ENCODE measurements at places on chromosomes 11 and 22. TPM values are rescaled to one million over a fixed set of nuclear protein-coding genes. Genes with fewer than 3 reads are reported as not detected.

DNA sequence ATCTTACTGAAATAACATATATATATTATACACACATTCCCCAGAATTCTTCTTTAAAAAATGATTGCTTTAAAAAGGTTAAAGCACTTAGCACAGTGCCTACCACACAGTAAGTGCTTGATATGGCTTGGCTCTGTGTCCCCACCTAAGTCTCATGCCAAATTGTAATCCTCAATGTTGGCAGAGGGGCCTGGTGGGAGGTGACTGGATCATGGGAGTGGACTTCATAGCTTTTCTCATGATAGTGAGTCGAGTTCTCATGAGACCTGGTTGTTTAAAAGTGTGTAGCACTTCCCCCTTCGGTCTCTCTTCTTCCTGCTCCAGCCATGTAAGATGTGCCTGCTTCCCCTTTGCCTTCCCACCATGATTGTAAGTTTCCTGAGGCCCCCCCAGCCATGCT lies 6.2 kb downstream of the CRYAB start:
- no peaks in the 10 kb centered on the region for H3K4me1 ChIP-seq
- H3K27me3 ChIP-seq = peaks cover 13% of the 10 kb centered on the region
- DNase-seq = no peak
- H3K27ac ChIP-seq = no peak overlapping the region

GRCh38 chr11:117786135-117786870 lies 10.7 kb downstream of the DSCAML1 start:
- no peak overlapping the region for H3K27ac ChIP-seq
- H3K4me3 ChIP-seq = no peak overlapping the region
- DNase-seq = no peak
- peaks cover 10% of the 10 kb centered on the region for H3K27me3 ChIP-seq

DNA sequence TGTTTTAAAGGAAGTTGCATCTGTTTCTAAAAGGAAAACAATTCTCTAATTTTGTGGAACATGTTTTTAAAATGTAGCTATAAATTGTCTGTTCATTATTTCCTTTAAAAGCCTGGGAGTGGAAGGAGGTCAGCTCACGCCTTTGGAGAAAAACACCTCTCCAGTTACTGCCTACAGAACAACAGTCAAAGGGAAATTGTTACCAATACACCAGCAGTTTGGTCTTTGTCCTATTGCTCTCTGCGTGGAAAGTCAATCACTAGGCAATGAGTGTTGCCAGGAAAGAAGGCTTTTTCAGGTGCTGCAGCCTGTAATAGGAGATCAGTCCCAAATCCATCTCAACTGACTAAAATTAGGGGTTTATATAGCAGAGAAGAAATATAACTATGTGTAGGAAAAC lies 22.2 kb downstream of the SVIP start:
- no peak overlapping the region for H3K27ac ChIP-seq
- H3K4me1 ChIP-seq = no peaks in the 10 kb centered on the region
- no peak for DNase-seq
- peaks cover 11% of the 10 kb centered on the region for H3K36me3 ChIP-seq
- no peaks in the 10 kb centered on the region for H3K27me3 ChIP-seq
- H3K4me3 ChIP-seq = no peak overlapping the region

GRCh38 chr11:83021780-83022125 lies 49.9 kb downstream of the RAB30 start:
- no peak overlapping the region for H3K4me3 ChIP-seq
- no peaks in the 10 kb centered on the region for H3K27me3 ChIP-seq
- peaks cover 22% of the 10 kb centered on the region for H3K4me1 ChIP-seq
- H3K36me3 ChIP-seq = peaks cover 18% of the 10 kb centered on the region
- no peak for DNase-seq

The MOGAT2 gene
- not detected for total RNA-seq

Measured in activated naive CD8-positive, alpha-beta T cell treated with anti-CD3 and anti-CD28 coated beads for 36 hours (primary cell).